B cell (primary cell): ENCODE measurements at places on chromosomes 7 and 10.

- no peaks in the 10 kb centered on the region for H3K27me3 ChIP-seq
- H3K4me3 ChIP-seq, result no peak overlapping the region
- no peak overlapping the region for H3K27ac ChIP-seq
- DNase-seq, result no peak
- no peaks in the 10 kb centered on the region for H3K36me3 ChIP-seq
Observed at GRCh38 chr10:59644841-59645240, 64.8 kb downstream of the SLC16A9 start.

- H3K27ac ChIP-seq, result no peak overlapping the region
- H3K27me3 ChIP-seq, result no peaks in the 10 kb centered on the region
- peaks cover 20% of the 10 kb centered on the region for H3K36me3 ChIP-seq
- DNase-seq, result no peak
Observed at GRCh38 chr7:39567294-39567693, 1.1 kb downstream of the YAE1 start.

DNA sequence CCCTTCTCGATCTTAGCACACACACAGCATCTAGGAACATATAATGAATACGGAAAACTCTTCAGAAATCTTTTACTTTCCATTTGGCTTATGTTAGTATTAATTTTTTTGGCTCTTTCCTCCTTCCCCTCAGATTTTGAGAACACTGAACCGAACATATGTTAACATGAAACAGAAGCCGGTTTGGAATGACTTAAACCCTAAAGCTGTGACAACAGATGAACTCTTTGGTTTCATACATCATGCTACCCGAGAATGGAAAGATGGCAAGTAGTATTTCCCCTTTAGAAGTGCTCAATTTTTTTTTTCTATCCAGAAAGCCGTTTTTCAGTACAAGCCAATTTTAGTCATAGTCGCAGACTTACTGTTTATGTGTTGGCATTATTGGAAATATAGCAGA, 164.7 kb downstream of the DNAH11 start:
- no peak overlapping the region for H3K4me3 ChIP-seq
- no peaks in the 10 kb centered on the region for H3K27me3 ChIP-seq
- no peak overlapping the region for H3K27ac ChIP-seq

- DNase-seq, result no peak
- H3K36me3 ChIP-seq, result no peaks in the 10 kb centered on the region
- no peak overlapping the region for H3K27ac ChIP-seq
Observed at GRCh38 chr10:29932991-29933390, 126.4 kb downstream of the JCAD start.

GRCh38 chr10:35913628-35914027, 271.5 kb upstream of the FZD8 start:
- no peaks in the 10 kb centered on the region for H3K36me3 ChIP-seq
- no peak overlapping the region for H3K4me3 ChIP-seq
- no peak overlapping the region for H3K27ac ChIP-seq

DNA sequence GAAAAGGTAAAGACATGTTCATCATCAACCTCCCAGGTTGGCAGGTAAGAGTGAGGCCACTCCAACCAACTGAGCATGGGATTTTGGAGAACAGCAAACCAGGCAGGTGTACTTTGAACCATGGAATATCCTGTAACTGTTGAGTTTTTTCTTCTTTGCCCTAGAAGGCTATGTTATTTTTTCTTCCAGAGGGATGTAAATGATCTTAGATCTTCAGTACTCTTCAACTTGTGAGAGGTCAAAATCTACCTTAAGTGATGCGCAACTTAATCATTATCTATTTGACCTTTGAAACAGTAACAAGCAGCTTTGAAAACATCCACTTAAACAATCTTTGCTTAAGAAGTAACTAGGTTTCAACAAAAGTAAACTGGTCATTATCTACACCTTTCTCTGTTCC, at the start of gene CUBN:
Gene CUBN, minus strand, starts transcription at position 71 of the 400 bp plus-strand sequence. Its CDS starts 46 bp downstream, at position 25.
- H3K4me1 ChIP-seq, result no peaks in the 10 kb centered on the region
- no peaks in the 10 kb centered on the region for H3K27me3 ChIP-seq
- no peaks in the 10 kb centered on the region for H3K36me3 ChIP-seq
- H3K27ac ChIP-seq, result no peak within 1 kb of the TSS
- no peak within 1 kb of the TSS for H3K4me3 ChIP-seq
- no peak for DNase-seq

DNA sequence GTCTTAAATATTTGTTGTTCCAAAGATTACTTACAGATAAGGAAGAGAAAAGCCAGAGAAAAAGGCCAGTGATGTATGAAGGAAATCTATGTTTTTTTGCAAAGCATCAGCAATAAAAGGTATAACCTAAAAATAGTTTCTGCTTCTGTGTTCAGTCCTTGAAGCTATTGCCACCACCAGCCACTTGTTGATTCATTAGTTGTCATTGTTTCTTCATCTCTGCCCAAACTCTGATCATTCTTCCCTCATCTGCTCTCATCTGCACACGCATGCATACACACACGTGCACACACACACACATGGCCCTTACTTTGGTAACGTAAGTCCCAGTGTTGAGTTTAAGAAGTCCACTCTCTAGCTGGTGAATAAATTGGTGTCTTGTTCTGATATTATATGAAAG, 540.7 kb downstream of the GATA3 start:
- no peaks in the 10 kb centered on the region for H3K36me3 ChIP-seq
- H3K4me1 ChIP-seq, result no peaks in the 10 kb centered on the region
- no peak overlapping the region for H3K4me3 ChIP-seq

- no peak overlapping the region for H3K4me3 ChIP-seq
- no peak overlapping the region for H3K27ac ChIP-seq
- no peaks in the 10 kb centered on the region for H3K4me1 ChIP-seq
Observed at GRCh38 chr10:27192284-27192683, 37.1 kb downstream of the MASTL start.

DNA sequence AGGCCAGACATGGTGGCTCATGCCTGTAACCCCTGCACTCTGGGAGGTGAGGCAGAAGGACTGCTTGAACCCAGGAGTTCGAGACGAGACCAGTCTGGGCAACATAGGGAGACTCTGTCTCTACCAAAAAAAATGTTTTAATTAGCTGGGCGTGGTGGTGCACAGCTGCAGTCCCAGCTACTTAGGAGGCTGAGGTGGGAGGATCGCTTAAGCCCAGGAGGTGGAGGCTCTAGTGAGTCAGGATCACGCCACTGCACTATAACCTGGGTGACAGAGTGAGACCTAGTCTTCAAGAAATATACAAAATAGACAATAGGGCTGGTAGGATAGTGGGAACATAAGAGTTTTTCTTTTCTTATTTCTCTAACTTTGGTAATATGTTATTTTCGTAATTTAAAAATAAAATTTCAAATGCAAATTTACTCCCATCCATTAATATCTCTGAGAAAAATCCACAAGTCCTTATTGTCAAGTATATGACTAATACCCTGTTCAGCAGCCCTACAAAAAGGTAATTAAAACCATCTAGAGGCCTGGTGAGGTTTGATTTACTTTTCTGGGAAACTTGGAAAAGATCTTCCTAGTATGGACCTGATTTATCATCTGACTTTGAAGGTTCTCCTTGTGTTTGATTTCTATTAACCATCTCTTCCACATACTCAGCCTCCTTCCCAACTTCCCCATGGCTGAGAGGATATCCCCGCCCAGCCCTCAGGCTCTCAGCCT, 50.0 kb downstream of the CREB3L2 start:
- H3K36me3 ChIP-seq, result no peaks in the 10 kb centered on the region
- no peak overlapping the region for H3K27ac ChIP-seq
- H3K27me3 ChIP-seq, result no peaks in the 10 kb centered on the region
- H3K4me1 ChIP-seq, result no peaks in the 10 kb centered on the region

- DNase-seq, result no peak
- no peaks in the 10 kb centered on the region for H3K27me3 ChIP-seq
- H3K27ac ChIP-seq, result no peak overlapping the region
- H3K36me3 ChIP-seq, result no peaks in the 10 kb centered on the region
- no peak overlapping the region for H3K4me3 ChIP-seq
Observed at GRCh38 chr10:11104772-11105675, 87.4 kb downstream of the CELF2 start.

- no peaks in the 10 kb centered on the region for H3K36me3 ChIP-seq
- H3K27me3 ChIP-seq, result no peaks in the 10 kb centered on the region
- no peak overlapping the region for H3K4me3 ChIP-seq
- H3K4me1 ChIP-seq, result peaks cover 4% of the 10 kb centered on the region
- DNase-seq, result peak; percentile 76
Observed at GRCh38 chr7:25098096-25099046, 26.7 kb downstream of the CYCS start.

GRCh38 chr10:3036155-3037021, 31.0 kb upstream of the PFKP start:
- H3K4me1 ChIP-seq, result peaks cover 37% of the 10 kb centered on the region
- H3K36me3 ChIP-seq, result no peaks in the 10 kb centered on the region
- no peaks in the 10 kb centered on the region for H3K27me3 ChIP-seq
- peak overlapping the region; percentile 92 for H3K27ac ChIP-seq
- DNase-seq, result peak; percentile 77

- no peaks in the 10 kb centered on the region for H3K4me1 ChIP-seq
- no peak overlapping the region for H3K27ac ChIP-seq
- H3K27me3 ChIP-seq, result no peaks in the 10 kb centered on the region
- H3K36me3 ChIP-seq, result peaks cover 11% of the 10 kb centered on the region
- DNase-seq, result no peak
Observed at GRCh38 chr7:140752533-140752932, 56.0 kb downstream of the NDUFB2 start.

DNA sequence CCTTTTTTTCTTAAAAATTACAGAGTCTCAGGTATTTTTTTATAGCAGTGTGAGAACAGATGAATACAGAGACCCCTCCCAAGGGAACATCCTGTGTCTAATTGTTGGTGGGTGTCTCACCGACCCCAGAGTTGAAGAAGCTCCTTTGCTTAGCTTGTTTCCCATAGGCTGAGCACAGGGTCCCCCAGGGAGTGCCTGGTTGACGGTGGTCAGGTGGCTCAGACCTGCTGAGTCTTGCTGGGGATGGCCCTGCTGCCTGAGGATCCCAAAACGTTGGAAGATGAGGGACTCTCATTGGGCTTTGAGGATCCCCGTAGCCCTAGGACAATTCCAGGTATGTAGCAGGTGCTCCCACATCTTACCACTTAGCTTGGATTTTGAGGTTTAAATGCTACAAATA, 19.5 kb downstream of the SCART1 start:
- DNase-seq, result no peak
- H3K27ac ChIP-seq, result no peak overlapping the region
- H3K27me3 ChIP-seq, result no peaks in the 10 kb centered on the region
- H3K4me3 ChIP-seq, result no peak overlapping the region
- H3K36me3 ChIP-seq, result no peaks in the 10 kb centered on the region

GRCh38 chr10:53076948-53077347, 304.4 kb upstream of the MBL2 start:
- H3K27me3 ChIP-seq, result no peaks in the 10 kb centered on the region
- H3K27ac ChIP-seq, result no peak overlapping the region
- no peaks in the 10 kb centered on the region for H3K4me1 ChIP-seq
- DNase-seq, result no peak
- H3K36me3 ChIP-seq, result no peaks in the 10 kb centered on the region

GRCh38 chr7:155466814-155467733, 9.1 kb downstream of the EN2 start:
- H3K27ac ChIP-seq, result no peak overlapping the region
- H3K36me3 ChIP-seq, result no peaks in the 10 kb centered on the region
- H3K4me3 ChIP-seq, result peak overlapping the region; percentile 30
- H3K27me3 ChIP-seq, result no peaks in the 10 kb centered on the region
- peaks cover 59% of the 10 kb centered on the region for H3K4me1 ChIP-seq
- DNase-seq, result peak; percentile 59

GRCh38 chr10:48634198-48634983, 29.5 kb upstream of the ARHGAP22 start:
- no peak overlapping the region for H3K4me3 ChIP-seq
- H3K27ac ChIP-seq, result no peak overlapping the region
- peak; percentile 86 for DNase-seq
- H3K27me3 ChIP-seq, result peaks cover 27% of the 10 kb centered on the region
- no peaks in the 10 kb centered on the region for H3K36me3 ChIP-seq

- no peak overlapping the region for H3K4me3 ChIP-seq
- no peaks in the 10 kb centered on the region for H3K36me3 ChIP-seq
- no peak for DNase-seq
- H3K4me1 ChIP-seq, result no peaks in the 10 kb centered on the region
Observed at GRCh38 chr7:17020250-17020649, 138.5 kb upstream of the AGR3 start.

- H3K27ac ChIP-seq, result no peak overlapping the region
- H3K4me1 ChIP-seq, result peaks cover 60% of the 10 kb centered on the region
- no peaks in the 10 kb centered on the region for H3K36me3 ChIP-seq
- H3K4me3 ChIP-seq, result peak overlapping the region; percentile 5
- DNase-seq, result peak; percentile 45
Observed at GRCh38 chr7:114086537-114086913, 167.7 kb upstream of the PPP1R3A start.

DNA sequence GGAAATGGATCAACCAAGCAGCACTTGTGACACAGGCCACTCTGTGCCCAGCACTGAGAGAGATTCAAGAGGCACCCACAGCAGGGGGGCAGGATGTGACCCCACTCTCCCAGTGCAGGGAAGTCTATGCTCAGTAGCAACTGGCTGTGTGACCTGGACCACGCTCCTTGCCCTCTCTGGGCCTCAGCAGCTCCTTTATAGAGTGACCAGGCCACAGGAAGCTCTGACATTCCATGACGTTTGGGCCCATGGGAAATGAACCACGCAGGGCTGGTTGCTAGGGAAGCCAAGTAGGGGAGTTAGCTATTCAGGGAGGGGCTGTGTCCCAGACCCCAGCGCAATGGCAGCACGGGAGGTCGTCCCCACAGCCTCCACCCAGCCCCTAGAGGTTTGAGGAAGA, 232.6 kb downstream of the USP6NL start:
- no peaks in the 10 kb centered on the region for H3K4me1 ChIP-seq
- H3K4me3 ChIP-seq, result no peak overlapping the region
- DNase-seq, result no peak
- no peak overlapping the region for H3K27ac ChIP-seq
- H3K36me3 ChIP-seq, result no peaks in the 10 kb centered on the region
- no peaks in the 10 kb centered on the region for H3K27me3 ChIP-seq

GRCh38 chr10:1517684-1518083, 219.6 kb downstream of the ADARB2 start:
- no peaks in the 10 kb centered on the region for H3K27me3 ChIP-seq
- no peaks in the 10 kb centered on the region for H3K4me1 ChIP-seq
- H3K27ac ChIP-seq, result no peak overlapping the region
- no peak overlapping the region for H3K4me3 ChIP-seq
- H3K36me3 ChIP-seq, result no peaks in the 10 kb centered on the region

DNA sequence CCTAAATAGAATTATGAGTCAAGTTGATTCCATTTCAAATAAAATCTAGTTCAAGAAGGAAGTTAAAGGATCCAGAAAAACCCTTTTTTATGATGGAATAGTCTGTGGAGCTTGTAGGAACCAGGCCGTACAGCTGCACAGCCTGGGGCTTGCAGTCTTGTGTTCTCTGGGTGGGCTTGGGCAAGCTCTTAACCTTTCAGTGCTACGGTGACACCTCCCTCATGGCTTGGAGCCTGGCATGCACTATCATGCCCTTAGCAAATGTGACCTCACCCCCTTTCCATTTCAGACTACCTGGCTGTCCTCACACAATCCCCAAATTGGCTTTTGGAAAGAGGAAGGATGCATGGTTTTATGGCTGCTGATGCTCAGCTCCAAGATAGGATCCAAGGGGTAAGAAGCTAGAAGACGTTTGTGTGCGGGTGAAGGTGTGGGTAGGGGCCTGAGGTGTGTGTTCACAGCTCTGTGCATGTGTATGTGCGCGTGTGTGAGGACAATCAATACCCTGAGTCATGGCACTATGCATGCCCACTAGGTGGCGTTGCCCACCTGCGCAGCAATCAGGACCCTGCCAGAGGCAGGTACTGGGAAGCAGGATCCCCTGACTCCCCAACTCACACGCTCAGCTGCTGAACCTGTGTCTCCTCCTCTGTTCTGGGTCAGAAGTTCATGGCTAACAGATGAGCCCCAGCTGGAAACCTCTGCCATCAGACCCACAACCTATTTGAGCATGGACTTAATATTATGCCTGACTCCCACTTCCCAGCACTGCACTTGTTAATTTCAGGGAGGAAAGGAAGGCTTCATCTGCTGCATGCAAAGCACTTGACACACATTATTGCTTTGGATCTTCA, 113.4 kb downstream of the PTPN20 start:
- H3K36me3 ChIP-seq, result no peaks in the 10 kb centered on the region
- no peaks in the 10 kb centered on the region for H3K27me3 ChIP-seq
- no peak overlapping the region for H3K4me3 ChIP-seq
- H3K4me1 ChIP-seq, result no peaks in the 10 kb centered on the region
- DNase-seq, result peak; percentile 72
